CD4-positive, alpha-beta T cell treated with Interleukin-4 for 4 hours (primary cell): ENCODE measurements at places on chromosomes 16 and 17.
A peak's percentile ranks its signal among the peaks of the same experiment; 100 is the strongest.

GRCh38 chr17:62652251-62653001 lies 25.0 kb downstream of the MRC2 start:
- DNase-seq: peak; percentile 4

DNA sequence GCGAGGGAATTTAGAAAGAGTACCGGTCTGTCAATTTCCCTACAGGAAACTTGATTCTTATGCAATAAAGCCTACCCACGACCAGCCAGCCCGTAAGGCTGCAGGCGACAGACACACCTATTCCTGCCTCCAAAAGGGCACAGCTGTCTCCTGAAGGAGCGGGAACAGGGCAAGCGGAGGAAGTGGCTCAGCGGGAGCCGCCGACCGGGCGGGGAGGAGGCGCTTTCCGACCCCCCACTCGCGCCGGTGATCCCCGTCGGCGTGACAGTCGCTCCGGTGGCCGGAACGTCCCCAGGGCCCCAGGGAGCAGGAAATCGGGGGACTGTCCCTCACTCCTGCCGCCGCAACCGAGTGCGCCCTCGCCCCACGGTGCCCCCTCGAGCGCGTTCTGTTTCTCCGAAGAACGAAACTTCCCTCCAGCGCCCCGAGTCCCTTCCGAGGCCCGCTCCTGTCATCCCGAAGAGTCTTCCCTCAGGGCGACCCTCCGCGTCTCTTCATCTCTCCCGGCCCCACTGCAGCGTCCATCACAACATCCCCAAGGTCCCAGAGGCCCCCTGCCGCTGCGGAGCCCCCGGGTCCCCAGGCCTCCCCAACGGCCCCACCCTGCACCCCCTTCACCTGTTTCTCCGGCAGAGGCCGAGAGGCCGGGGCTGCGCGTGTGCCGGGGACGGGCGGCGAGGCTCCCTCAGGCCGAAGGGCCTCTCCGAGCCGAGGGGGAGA lies 421 bp downstream of the STAT3 start:
- no peak for DNase-seq

- DNase-seq: no peak
These were observed 1.8 kb upstream of the BCAR1 start for GRCh38 chr16:75252946-75253911.

DNA sequence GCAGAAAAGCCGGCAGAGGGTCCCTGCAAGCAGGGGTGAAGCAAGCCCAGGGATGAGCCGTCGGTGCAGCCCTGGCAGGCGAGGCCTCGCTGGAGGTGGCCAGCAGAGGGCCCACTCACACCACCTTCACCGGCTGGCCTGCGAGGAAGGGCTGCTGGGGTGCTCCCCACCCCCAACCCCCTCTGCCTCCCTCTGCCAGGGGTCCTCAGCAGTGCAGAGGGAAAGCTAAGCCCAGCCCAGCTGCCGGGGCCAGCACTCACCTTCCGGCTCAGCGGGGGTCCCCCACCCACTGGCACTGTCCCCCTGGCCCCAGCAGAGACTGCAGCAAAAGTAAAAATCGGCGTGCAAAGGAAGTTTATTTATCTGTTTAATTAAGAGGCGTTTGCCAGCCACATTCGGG lies 113.4 kb downstream of the ENGASE start:
- DNase-seq: no peak

GRCh38 chr17:34730816-34731215 lies 151.4 kb downstream of the TMEM132E start:
- no peak for DNase-seq

DNA sequence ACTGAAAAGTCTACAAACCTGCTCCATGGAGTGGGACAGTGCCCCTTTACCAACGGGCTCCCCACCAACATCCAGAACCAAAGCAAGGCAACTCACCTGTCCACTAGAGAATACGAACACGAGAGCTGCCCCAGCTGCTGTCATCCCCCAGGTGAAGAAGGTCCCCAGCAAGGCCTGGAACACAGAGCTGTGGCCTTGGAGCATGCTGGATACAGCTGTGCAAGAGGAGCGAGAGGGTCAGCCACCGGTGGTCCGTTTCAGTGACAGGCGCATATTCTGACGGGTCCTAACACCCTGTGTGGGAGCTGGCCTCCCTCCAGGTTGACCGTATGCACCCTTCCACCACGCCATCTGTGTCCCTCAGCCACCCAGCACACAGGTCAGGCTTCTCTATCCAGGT lies 3.9 kb downstream of the SLC39A11 start:
- no peak for DNase-seq

DNA sequence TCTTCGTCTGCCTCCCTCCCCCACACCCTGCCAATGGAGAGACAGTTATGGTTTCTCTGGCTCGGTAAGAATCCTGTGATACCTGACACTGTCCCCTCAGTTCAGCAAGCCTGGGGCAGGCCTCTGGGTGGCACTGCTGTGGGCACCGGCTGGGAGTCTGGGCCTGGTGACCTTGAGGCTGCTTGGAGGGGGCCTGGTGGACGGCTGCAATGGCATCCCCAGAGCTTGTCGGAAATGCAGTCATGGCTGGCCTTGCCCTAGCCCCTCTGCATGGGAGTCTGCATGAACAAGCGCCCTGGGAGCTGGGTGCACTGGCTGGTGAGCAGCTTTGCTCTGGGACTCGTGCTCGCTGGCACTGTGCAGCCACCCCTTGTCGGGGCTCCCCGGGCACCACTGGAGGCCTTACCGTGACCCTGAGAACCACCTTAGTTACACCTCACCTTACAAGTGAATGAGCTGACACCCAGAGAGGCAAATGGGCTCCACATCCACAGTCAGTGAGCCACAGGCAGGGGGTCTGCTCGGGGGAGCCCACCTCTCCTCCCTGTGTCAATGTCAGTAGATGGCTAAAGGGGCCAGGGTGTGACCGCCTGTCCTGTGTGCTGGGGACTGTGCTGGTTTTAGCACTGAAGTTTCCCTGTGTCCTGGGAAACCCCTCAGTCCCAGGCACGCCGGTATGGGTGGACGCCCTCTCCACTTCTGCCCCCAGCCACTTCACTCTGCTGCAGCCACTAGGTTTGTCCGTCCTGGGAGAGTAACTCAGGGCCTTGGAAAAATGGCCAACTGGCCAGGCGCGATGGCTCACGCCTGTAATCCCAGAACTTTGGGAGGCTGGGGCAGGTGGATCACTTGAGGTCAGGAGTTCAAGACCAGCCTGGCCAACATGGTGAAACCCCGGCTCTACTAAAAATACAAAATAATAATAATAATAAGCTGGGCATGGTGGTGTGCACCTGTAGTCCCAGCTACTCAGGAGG lies 1.4 kb downstream of the LGALS3BP start:
- DNase-seq: no peak

DNA sequence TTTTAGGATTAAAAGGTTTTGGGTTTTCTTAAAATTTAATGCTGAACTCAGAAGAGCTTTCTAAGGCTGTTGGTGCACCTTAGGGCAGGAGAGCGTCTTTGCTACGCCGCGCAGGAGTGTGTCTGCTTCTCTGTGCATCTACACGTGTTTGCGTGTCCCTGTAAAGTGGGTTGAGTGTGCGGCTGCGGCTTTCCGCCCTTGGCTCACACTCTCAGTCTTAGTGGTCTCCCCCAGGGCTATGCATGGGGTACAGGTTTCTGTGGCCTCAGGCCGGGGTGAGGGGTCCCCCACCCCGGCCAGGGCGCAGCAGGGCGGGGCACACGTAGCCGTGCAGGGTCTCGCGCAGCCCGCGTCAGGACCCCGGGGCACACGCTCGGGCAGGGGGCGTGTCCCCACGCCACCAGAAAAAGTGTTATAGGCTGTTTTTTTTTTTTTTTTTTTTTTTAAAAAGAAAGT lies 727 bp upstream of the TENT4B start:
- peak; percentile 65 for DNase-seq

- no peak for DNase-seq
These were observed 43.1 kb downstream of the CDH8 start for GRCh38 chr16:61993108-61993507.

DNA sequence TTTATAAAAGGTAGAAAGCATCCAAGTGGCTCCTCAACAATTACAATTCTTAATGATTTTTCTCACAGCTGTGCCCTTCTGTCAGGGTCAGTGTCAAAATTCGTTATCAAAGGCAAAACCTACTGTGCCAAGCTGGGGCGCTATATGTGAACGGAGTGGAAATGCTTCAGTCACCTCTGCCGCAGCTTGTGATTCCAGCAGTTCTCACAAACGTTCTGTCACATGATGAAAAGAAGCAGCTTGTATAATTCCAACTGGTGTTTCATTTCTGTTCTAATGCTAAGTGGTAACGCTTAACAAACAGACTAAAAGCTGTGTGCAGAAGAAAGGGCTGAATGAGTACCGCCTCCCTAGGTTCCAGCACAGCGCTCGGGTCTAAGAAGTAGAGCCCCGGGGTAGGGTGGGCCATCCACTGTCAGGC lies 14.2 kb downstream of the PLD6 start:
- no peak for DNase-seq

DNA sequence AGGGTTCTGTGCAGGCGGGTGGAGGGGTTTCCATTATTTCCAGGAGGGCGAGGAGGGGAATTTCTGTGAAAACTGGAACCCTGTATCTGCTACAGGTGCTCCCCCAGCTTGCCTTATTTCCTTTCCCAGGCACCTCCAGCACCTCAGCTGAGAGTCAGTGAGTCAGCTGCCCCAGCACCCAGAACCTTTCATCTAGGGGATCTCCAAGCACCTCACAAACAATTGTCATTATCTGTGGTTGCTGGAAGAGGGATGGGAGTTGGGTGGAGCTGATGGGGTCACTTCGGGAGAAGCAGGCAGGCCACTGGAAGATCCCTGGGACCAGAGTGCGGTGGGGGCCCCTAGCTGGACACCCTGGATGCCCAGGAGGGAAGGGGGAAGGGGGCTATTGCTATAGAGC lies 10.0 kb upstream of the CLUH start:
- no peak for DNase-seq

DNA sequence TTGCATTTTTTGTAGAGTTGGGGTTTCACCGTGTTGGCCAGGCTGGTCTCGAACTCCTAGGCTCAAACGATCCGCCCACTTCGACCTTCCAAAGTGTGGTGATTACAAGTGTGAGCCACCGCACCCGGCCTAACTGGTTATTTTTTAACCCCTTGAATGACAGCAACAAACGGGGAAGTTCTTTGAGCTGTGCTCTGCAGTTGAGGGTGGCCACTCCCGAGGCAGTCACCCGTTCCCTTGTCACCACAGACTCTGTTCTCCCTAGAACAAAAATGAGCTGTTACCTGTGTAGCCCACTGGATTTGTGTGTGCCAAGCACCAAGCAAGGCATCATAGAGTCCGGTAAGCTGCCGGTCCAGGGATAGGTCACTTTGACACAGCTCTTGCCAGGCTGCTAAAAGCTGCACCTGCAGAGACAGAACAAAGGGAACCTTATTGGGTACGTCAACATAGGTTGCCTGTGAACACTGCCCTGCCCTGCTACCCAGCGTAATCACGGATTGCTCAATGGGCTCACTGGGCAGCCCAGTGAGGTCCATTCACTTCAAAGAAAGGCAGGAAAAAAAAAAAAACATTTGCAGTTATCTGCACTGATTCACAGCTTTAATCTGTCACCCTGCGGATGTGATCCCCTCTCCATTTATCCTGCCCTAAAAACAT lies 19.6 kb downstream of the COG7 start:
- no peak for DNase-seq

DNA sequence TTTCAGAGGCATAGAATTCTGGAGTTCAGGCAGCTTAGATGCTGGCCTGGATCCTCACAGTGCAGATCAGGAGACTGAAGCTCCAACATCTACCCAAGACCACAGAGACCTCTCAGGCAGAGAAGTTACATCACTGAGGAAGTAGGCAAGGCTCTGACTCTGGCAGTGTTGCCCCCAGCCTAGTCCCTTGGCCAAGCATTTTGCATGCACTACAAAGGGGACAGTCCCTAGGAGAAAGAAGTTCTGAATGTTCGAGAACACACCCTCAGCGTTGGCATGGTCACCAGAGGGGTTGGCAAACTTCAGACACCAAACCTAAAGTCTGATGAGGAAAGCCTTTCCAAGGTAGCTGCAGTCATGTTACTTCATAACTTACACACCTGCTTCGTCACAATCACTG lies 2.5 kb downstream of the RANBP10 start:
- DNase-seq: no peak

GRCh38 chr17:31495022-31495885 lies 103.8 kb downstream of the RAB11FIP4 start:
- no peak for DNase-seq

DNA sequence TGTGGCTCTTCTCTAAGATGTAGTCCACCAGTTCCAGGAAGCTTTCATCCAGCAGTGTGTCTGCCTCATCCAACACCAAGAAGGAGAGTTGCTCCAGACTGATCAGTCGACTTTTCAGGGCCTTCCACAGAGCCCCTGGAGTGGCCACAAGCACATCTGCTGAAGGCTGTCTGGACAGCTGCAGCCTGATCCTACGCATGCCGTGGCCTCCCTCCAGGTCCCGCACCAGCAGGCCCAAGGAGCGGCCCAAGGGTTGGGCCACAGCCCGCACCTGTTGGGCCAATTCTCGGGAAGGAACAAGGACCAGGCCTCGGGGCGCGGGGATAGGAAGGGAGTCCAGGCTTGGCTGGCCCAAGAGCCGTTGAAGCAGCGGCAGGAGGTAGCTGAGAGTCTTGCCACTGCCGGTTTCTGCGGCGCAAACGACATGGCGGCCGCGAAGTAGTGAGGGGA lies 729 bp downstream of the DDX28 start:
- DNase-seq: no peak

DNA sequence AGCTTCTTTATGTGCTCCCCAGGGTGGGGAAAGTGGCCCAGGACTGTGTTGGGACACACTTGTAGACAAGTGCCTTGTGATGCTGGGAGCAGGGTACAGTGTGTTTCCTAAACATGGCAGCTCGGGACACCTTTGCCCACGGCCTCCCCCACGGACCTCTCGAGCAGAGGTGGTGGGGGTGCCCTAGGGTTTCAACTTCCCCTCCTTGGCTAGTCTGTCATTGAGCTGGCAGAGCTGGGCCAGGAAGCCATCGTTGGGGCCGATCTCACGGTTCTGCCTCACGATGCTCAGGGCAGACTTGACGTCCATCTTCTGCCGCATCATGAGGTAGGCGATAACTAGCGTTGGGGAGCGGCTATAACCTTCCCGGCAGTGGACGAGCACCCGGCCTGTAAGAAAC lies 9.4 kb downstream of the DUSP3 start:
- no peak for DNase-seq

GRCh38 chr16:10067406-10067805 lies 114.8 kb downstream of the GRIN2A start:
- DNase-seq: no peak

DNA sequence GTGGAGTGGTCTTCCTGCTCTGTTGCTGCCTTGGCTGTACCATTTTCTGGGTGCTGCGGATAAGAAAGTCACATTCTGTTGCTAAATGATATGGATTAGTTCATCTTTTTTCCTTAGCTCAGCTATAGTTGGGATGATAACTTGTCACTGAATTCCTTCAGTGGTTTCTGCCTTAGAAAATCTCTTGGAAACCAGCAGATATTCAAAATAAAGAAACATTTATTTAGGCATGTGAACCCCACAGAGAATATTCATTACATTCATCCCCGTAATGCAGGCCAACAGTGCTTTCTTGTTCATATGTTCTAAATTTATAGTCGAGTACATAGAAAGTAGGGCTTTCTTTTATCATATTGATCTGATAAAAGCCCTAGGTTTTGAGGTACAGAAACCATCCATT lies 151.3 kb downstream of the CYB561 start:
- DNase-seq: no peak

DNA sequence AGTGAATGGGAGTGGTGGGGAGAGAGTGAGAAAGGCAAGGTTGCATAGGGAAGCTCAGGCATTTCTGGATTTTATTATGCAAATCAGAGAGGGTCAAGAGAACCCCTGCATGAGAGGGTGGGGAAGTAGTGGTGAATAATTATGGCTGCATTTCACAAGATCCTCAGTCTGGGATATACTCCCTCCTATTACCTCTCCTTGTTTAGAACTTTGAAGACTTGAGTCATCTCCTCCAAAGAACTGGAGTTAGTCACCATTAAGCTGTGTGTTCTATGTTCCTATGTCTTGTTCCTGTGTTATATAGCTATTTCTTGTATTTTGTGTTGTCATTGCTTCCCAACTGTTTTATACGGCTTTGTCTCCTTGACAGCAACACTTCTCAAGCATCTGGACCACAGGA lies 18.4 kb downstream of the SOX9 start:
- no peak for DNase-seq
